ENCODE measurements at places on chromosomes 1 and 21.

DNA sequence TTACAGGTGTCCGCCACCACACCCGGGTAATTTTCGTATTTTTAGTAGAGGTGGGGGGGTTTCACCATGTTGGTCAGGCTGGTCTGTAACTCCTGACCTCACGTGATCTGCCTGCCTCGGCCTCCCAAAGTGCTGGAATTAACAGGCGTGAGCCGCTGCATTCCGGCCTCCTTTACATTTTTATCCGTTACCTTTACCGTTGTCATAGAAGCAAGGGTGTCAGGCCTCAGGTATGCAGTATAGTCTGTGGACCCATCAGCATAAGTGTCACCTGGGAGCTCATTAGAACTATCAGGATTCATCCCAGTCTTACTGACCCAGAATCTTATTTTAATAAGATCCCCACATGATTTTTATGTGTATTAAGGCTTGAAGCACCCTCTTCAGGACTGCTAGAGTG is 5.4 kb downstream of the CDC42 start:
- no peak for DNase-seq

- DNase-seq = no peak
These were observed 12.7 kb upstream of the OBSCN start for GRCh38 chr1:228194921-228195812.

DNA sequence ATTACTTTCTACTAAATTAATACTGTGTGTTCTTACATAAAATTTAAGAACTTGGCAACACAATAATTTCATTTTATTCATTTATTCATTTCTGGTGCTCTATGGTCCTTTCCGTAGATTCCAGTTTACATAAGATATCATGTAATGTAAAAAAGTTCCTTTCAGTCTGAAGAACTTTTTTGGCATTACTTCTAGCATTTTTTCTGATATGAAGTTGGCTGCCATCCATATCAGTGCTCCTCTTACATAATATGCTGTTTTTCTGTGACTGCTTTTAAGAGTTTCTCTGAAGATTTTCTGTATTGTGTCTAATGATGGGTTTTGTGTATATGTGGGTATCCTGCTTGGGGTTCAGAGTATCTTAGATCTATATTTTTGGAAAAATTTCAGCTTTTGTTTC is 34.8 kb downstream of the LIN9 start:
- no peak for DNase-seq

- DNase-seq = no peak
These were observed 57.4 kb downstream of the PTPRC start for GRCh38 chr1:198696211-198696610.

DNA sequence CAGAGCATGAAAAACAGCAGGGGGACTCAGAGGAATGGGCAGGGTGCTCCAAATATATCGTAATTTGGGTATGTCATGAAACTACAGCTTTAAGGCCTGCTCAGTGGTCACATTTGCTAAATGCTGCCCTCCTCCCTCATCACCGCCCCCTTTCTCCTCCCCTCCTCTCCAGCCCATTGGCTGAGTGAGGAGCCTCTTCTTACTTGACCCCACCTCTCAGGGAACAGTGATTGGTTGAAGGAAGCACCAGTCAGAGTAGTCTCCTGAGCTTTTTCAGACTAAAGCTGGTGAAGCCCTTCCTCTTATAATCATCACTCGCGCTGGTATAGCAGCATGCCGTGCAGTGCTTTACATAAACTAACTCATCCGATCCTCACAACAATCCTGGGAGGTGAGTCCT is 10.0 kb upstream of the TTC39A start:
- no peak for DNase-seq

DNA sequence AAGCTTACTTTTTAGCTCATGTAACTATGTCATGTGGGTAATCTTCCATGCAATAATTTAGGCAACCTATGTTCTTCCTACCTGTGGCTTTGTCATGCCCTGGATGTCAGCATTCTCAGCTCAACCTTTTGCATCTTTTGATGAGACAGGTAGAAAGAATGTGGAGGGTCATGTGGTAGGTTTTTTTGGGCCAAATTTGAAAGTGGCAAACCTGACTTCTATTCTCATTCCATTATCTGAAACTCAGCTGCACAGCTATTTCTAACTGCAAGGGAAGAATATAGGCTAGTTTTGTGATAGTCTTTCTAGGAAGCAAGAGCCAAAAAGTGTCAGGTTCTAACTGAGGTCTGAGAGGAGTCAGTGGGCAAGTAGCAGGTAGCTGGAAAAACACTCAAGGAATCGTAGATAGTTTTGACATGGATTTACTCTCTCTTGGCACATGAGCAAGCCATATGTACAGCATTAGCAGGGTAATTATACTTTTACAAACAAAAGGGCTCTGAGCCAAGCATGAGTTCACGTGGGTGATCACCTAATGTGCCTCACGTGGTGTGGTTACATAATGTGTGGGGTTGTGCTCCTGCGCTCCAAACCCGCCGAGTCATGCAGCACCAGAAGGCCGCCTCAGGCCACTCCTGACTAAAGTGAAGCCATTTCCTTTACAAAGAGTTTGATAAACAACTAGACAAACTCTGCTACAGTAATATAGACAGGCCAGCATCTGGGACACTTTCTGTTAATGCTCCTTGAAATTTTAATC is 1013.8 kb downstream of the PLA2G4A start:
- no peak for DNase-seq

- no peak for DNase-seq
These were observed 11.1 kb upstream of the ATF3 start for GRCh38 chr1:212597487-212597886.

GRCh38 chr1:27789540-27790041 is 16.6 kb downstream of the STX12 start:
- DNase-seq = no peak

- no peak for DNase-seq
These were observed 2.3 kb downstream of the CHD5 start for GRCh38 chr1:6177681-6178380.

DNA sequence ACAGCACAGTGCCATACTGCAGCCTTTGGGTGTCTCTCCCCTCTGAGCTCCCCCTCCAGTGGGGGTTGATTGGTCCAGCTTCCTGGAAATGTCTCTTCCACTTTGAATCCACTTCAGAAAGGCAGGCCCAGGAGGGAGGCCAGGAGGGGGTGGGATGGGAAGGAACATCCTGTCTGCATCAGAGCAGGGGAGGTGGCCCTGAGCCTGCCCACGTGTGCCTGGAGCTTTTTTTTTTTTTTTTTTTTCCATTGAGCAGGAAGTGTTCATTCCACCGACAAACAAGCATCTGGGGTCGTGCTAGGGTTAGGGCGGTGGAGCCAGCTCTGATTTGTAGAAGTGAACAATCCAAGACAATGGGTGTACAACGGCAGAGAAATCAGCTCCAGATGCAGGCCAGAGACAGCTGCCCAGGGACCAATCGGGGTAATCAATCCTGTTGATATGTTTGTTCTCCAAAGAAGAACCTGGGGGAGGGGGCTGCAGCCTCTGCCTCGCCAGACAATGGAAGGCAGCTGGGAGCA is 93.3 kb downstream of the SSBP3 start:
- DNase-seq = peak; percentile 60

- peak; percentile 16 for DNase-seq
These were observed 69.8 kb downstream of the CR1 start for GRCh38 chr1:207565546-207566468.

DNA sequence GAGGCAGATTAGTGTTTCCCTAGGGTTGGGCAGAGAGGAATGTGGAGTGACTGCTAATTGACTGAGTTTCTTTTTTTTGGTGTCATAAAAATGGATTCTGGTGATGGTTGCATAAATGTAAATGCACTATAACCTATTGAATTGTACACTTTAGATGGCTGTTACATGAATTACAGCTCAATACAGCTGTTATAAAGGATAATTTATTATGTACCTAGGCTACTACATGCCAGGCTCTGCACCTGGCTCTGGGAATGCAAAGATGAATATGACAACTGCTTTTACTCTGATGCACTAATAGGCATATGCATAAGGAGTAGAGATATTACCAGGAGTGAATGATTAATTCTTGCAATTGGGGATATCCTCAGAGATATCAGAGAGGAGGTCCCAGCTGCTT is 345.3 kb downstream of the PTBP2 start:
- no peak for DNase-seq

DNA sequence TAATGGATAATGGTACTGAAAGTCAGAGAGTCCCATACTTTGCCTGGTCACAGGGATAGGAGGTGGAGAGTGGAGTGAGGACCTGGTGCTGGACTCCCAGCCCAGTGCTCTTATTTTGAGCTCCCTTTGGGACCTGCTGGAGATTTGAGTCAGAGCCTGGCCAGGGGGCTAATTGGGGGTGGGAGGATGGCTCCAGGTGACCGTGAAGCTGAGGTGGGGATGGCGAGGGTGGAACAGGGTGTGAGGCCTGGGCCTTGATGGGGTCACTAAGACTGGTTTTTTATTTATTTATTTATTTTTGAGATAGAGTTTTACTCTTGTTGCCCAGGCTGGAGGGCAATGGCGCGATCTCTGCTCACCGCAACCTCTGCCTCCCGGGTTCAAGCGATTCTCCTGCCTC is 17.8 kb downstream of the AMPD2 start:
- DNase-seq = no peak

DNA sequence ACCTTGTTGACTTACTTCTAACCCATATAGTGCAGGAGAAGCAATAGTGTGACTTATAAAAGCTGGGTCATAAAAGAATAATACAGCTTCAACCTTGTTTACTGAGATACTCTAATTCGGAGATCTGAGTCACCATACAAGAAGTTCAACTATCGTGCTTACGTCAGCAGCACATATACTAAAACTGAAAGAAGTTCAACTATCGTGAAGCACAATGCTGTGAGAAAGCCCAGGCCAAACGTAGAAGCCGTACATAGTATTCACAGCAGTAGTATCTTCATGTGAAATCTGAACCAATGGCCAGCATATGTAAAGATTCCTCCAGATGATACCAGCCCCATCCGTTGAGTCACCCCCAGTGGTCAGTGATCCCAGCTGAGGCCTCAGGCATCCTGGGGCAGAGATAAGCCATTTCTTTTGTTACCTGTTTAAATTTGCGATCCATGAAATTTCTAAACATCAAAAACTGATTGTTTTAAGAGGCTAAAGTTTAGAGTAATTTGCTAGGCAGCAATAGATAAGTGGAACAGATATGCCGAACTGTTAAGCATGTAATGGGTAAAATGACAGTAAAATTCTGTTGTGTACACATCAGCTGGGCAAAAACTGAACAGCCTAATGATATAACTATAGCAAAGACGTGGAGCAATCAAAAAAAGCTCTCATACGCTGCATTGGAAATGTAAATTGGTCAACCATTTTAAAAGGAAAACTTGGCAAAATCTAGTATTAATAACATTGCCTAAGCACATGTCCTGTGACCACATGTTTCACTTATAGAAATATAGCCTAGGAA is 53.9 kb upstream of the SAMD13 start:
- no peak for DNase-seq

DNA sequence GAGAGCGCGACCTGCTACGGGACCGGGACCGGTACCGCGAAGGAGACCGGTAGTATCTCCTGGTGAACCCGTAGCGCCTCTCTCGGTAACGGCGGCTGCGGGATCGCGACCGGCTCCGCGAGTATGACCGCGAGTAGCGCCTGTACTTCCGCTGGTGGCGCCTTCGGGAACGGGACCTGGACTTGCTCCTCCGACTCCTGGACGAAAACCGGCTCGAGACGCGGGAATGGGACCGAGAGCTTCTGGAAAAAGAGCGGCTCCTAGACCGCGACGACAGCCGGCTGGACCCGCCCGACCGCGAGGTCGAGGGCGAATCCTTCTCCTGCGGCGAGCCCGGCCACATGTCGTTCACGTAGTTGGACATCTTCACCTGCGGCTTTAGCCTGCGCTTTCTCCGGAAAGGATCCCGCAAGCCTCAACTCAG is 642 bp downstream of the RSRP1 start:
- DNase-seq = no peak

- no peak for DNase-seq
These were observed 220.4 kb downstream of the TPR start for GRCh38 chr1:186154651-186155050.

DNA sequence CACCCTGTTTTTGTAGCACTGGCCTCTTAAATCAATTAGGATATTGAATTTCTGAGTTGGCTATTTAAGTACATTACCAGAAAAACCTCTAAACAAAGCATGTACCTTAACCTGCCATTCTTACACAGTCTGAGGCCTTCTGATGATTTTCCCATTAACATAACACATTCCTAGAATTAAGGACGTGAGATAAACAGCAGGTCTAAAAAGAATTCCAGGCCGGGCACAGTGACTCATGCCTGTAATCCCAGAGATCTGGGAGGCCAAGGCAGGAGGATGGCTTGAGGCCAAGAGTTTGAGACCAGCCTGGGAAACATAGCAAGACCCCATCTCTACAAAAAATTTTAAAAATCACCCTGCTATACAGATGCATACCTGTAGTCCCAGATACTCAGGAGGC is 18.0 kb upstream of the LRRC8D start:
- DNase-seq = no peak

DNA sequence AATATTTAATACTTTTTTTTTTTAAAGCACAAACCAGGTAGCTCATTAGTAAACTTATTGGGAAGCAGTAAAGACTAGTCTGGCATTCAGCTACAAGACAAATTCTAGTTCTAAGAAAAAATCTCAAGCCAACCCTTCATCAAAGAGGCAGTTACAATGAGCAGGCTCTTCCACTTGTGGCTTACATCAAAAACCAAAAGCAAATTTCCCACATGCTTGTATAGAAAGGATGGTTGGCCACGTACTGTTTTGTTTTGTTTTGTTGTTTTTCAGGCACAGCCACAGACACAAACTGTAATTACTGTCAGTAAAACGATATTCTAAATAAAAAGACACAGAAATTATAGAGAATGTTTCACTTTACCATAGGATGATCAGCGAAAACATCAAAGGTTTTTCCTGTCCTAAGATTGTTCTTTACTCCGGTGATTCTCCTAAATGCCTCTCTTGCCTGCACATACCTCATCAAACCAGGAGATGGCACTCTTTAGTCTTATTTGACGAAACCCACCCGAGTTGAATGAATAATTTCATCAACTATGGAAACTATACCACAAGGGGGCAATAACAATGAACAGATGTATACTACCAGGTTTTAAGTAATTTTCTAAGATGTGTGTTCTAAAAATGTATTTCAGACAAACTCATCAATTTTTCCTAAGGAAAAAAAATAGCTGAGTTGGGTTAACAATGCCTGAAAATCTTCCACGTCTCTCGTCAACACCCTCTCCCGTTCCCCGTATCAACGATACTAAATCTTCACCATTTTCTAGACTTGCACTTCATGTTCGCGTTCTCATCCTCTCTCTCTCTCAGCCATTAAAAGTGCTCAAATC is 26.9 kb downstream of the RPL5 start:
- DNase-seq = peak; percentile 88

DNA sequence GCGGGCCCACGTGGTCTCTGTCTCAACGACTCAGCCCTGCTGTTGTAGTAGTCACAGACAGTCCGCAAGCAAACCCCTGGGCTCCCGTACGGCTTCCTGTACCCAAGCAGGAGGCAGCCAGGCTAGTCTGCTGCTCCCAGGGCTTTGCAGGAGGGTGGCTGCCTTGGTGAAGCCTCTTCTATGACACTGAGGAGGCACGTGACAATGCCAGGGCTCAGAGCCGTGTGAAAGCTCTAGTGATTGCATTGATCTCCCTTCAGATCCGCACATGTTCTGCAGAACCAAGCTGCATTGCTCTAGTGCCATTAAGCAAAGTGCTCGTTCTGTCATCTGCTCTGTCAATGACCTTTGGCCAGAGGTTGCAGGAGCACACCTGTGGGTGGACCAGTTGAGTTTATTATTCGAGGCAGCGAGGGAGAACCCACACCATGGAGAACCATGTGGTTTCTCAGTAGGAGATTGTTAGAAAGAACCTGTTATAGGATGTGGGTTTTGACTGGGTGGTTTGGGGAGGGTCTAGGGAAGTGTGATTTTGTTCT is 18.0 kb downstream of the UMODL1 start:
- no peak for DNase-seq

- no peak for DNase-seq
These were observed 51.5 kb downstream of the SYT14 start for GRCh38 chr1:209989525-209989924.
